ENCODE measurements at places on chromosomes 5 and 9.

DNA sequence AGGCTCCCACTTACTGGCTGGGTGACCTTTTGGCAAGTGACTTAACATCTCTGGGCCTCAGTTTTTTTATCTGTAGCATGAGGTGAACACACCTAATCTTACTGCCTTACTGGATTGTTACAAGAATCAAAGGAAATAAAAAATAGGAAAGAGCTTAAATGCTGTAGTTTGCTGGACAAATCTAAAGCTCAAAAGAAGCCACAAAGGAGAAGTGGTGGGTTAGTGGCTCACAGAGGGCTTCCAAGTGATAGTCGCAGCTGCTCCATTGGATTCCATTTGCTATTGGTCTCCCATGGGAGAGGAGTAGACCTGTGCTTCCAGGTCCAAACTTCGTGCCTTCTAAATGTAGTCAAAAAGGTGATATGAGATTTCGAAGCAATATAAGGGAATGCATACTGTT, 123.6 kb downstream of the SEMA6A start:
- DNase-seq, result no peak

- no peak for DNase-seq
Measured at GRCh38 chr9:130766927-130767307, 68.1 kb upstream of the ABL1 start.

- DNase-seq, result no peak
Measured at GRCh38 chr5:116159006-116159405, 74.2 kb downstream of the COMMD10 start.

- no peak for DNase-seq
Measured at GRCh38 chr5:65290677-65291076, 191.0 kb downstream of the ADAMTS6 start.

DNA sequence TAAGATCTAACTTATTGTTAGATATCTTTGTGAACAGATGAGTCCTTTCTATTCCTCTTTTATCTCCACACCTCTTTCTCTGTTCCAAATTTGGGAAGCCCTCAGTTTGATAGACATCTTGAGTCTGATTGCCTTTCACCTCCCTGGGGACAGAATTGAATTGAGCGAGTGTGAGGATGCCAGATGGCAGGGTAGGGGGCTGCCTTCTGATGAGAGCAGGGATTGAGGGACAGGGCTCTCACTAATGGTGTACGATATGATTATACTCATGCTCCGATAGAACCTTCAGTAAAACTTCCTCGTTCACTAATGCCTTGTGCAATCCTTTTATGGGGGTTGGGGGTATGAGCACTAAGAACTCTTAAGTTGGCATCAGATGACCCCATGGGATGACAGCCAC, 172.1 kb upstream of the DAP start:
- DNase-seq, result no peak

- no peak for DNase-seq
Measured at GRCh38 chr5:157761690-157762621, 18.4 kb downstream of the LSM11 start.

DNA sequence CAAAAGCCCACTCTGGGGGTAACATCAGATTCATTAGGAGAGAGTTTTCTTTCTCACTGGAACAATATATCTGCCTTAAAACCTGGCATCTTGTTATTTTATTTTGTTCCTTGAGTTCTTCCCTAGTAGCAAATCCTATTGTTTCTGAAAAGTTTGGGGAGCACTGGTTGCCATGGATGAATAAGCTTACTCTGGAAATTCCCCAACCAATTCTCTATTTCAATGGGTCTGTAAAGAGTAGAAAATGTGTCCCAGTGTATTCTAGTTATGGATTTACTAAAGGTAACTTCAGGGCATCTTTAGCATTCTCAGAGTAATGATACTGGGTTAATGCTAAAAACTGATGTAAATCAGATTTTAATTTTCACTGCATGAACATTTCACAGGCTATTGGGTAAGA, 94.2 kb upstream of the S1PR3 start:
- no peak for DNase-seq

DNA sequence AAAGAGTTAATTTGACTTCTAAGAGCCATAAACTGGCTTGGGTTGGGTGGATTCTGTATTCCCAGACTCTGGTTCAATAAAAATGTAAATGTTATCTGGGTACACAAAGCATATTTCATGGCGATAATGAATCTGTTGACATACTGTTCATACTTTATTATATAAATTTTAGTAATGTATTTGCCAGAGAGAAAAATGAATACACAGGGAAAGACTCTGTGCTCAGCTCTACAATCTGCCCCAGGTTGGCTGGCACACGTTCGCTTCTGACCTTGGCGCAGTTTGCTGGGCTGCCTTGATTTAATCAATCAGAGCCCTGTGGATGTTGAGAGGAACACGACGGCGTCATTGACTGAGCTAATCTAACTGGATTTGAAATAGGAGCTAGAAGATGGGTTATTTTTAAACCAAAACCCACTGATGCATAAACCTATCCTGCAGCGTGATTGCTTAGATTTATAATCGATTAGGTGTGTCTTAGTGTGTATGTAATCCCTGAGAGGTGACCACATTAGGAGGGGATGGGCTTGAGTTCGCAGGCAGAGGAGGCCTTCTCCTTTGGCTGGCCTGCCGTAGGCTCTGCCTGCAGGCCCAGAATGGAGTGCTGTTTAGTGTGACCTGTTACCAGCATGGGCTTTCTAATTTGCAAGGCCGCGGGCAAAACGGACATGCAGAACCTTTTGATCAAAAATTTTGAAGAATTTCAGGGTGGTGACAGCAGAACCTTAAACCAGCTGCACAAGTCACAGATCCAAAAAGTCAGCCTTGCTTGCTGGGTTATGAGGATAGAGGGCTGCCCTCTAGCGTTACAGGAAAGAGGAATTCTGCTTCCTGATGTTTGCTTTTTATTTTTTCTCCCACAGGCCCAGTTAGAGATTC, 3.9 kb upstream of the ADCY2 start:
- DNase-seq, result no peak

- no peak for DNase-seq
Measured at GRCh38 chr9:14812806-14813205, 90.3 kb upstream of the CER1 start.

GRCh38 chr5:65334077-65334476, 147.6 kb downstream of the ADAMTS6 start:
- no peak for DNase-seq

- no peak for DNase-seq
Measured at GRCh38 chr9:68978066-68978465, 35.8 kb downstream of the PRKACG start.

DNA sequence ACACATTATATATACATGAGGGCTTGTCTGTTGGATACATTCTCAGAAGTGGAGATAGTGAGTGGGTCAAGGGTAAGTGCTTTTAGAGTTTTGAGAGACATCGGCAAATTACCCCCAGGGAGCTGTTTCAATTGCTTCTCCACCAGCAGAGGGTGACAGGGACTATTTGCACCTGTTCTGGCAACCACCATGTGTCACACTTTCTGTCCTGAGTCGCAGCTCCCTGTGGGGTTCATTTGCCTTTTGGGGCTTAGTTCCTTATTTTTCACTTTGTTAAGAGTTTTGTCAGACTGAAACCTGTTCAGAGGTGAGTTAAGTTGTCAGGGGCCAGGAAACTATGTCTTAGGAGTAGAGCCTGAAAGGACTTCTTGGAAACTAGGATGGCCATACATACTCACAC, 20.1 kb upstream of the SLC36A1 start:
- DNase-seq, result no peak

DNA sequence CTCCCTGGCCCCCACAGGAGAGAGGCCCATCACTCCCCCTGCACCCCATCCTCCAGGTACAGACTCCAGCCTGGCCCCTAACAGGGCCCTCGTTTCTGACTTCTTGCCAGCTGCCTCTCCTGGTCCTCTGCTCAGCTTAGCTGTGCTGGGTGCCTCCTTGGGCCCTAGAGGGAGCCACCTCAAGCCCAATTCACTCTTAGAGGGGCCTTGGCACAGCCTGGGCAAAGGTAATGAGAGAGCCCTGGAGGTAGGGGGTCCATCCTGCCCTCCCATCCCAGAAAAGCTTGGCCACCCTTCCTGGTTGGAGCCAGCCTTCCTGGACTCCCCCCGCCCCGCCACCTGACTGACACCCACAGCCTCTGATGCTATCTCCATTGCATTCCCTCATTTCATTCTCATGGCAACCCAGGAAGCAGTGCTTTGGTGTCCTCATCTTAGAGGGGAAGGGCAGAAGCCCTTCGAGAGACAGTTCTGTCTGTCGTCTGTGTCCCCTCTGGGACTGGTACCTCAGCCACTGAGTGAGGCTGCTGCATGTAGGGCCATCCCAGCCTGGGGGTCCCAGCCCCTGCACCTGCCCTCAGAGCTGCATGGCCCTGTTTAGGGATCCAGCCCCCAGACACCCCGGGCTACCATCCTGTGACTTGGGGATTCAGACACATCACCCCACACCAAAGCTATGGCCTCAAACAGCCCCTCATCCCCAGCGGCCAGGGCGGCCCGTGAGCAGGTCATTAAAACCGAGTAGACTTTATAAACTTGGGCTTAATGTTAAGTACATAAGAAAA, 95.5 kb downstream of the BARX1 start:
- no peak for DNase-seq

- no peak for DNase-seq
Measured at GRCh38 chr9:22119522-22120158, 110.5 kb upstream of the CDKN2B start.

DNA sequence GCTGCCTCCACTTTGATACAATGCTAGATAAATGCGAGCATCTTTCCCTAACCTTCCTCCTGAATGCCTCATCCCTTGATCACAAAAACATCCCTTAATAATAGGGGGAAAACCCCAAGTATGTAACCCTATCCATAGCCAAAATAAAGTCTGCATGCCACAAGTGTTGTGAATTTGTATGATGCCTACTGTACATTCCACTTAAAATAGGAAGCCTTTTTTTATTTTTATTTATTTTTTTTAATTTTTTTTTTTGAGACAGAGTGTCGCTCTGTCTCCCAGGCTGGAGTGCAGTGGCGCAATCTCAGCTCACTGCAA, 207.0 kb downstream of the AOPEP start:
- no peak for DNase-seq

DNA sequence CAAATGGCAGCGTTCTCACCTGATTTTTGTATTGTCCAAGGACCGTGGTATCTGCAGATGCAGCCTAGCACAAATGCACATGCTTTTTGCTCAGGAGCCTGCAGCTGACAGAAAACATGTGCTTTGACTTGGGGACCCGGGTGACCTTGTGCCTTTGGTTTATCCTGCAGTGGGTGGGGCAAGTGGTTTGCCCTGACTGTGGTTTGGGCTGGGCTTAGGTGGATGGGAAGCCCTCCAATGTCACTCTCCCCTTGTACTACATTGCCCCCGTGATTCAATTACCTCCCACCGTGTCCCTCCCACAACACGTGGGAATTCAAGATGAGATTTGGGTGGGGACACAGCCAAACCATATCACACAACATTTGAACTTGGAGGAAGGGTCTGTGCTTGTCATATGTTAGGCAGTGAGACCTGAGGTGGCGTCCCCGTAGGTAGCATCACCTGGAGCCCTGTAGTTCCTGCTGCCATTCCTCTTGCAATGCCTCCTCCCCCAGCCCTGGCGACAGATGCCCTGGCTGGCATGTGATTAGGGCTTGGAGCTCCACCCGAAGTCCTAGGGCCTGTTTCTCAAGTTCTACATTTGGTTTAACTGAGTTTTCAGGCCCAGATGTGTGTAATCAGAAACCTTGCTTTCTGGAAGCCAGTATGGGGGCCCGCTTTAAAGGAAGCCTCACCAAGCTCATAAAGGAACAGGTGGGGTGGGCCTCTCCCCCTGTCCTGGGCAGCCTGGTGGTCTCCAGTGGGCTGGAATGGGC, 2.1 kb downstream of the ANKRD33B start:
- no peak for DNase-seq

GRCh38 chr5:41083306-41083705, 12.2 kb upstream of the MROH2B start:
- no peak for DNase-seq

- DNase-seq, result no peak
Measured at GRCh38 chr9:34405719-34406118, 29.0 kb upstream of the MYORG start.

- no peak for DNase-seq
Measured at GRCh38 chr9:97672403-97672802, 24.7 kb downstream of the XPA start.

DNA sequence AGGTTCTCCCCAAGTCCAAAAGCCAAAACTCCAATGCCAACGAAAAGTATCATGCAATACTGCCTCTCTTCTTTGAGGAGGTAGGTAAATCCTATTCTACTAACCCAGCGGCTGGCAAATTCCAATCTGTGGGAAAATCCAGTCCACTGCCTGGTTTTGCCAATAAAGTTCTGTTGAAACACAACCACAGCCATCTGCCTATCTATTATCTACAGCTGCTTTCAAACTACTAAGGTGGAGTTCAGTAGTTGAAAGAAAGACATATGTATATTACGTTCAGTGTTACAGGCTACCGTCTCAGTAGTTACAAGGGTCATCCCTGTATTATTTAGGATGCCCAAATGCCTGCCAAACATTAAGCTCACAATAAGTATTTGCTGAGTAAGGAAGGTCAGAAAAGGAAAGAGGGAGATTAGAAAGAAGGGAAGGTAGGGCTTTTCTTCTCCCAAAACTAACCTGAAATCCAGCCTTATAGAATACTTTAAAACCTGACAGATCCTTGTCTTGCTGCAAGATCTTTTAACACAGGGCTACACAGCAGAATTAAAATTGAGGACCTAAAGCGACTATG, 16.2 kb downstream of the ARL15 start:
- DNase-seq, result no peak

Measured in stimulated activated CD8-positive, alpha-beta memory T cell treated with anti-CD3 and anti-CD28 coated beads, Interleukin-7, amount 100 ng/mL, for 4 hours (primary cell).